ENCODE measurements at places on chromosomes 7 and 10.
A peak's percentile ranks its signal among the peaks of the same experiment; 100 is the strongest.

- no peak for DNase-seq
These were observed 200.1 kb upstream of the PRKCQ start for GRCh38 chr10:6780008-6780677.

DNA sequence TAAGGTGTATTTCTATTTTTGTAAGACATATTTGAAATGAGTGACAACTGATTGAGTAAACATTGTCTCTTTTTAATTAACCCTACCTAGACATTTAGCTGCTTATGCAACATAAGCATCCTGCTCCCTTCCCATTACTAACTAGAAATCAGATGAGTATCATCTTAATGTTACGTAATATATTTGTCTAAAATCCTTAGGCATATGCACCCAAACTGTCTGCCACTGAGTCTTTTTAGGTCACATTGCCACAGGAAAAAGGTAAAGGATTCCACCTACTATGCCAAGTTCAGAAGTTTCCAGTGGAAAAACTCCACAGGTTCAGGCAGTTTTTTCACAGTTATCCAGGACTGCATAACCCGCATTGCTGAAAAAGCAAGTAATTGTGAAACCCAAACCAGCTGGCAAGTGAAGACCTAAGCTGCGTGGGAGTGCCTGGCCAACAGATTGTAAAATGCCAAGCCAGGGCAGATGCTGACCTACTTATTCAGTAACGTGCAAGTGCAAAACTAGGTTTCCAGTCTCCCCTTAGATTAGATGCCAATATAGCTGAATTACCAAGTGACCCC is 983.7 kb downstream of the GATA3 start:
- DNase-seq, result no peak

GRCh38 chr10:60560451-60560850 is 170.8 kb upstream of the ANK3 start:
- DNase-seq, result no peak

DNA sequence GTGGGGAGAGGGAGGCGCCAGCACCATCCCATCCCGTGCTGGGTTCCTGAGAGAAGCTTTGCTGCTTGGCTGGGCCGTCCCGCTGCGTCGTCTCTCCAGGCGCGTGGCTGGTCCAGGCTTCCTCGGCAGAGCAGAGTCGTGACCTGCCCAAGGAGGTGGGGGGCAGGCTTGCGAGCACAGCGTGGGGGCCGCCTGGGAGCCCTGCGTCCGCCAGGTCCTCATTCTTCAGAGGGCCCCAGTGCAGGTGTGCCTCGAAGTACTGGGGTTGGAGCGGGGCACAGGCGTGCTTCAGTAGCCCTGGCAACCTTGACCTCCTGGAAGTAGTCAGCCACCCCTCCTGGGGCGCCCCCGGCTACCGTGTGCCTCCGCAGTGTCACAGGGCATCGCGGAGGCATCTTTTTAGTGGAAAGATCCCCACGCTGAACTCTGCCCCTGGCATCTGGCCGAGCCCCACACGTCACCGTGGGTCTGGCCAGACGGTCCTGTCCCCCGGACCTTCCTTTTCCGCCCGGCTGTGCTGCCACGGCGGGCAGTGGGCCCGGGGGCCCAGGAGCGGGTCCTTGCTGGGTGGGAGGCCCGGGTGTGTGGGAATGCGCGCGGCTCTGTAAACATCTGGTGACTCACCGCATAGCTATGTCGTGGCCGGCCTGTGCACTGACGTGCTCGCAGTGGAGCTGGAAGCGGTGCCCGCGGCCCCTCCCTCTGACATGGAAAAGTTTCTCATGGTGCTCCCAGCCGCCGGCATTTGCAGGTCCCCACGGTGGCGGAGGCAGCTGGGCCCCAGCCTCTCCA is 6.4 kb downstream of the MAFK start:
- DNase-seq, result no peak

GRCh38 chr7:159078193-159078910 is 66.3 kb downstream of the VIPR2 start:
- no peak for DNase-seq

GRCh38 chr10:96856317-96856716 is 24.2 kb downstream of the LCOR start:
- DNase-seq, result no peak

- DNase-seq, result no peak
These were observed 71.7 kb downstream of the GNAT3 start for GRCh38 chr7:80439894-80440821.

DNA sequence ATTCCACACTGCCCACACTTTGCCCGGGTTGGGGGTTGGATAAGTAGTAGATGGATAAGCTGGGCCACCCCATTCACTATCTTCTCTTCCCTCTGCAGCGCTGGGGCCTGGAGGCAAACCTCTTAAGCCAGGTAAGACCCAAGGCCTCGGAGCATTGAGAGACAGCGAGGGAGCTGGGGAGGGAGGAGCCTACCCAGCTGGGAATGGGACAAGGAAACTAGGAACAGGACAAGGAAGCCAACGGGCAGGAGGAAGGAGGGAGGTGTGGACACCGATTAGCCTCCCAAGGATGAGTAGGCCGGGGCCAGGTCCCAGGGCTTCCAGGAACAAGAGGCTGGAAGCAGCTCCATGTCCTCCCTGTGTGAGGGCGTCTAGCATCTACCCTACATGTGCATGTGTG is 9.6 kb downstream of the ELN start:
- no peak for DNase-seq

GRCh38 chr7:45122975-45123860 is 11.7 kb upstream of the TBRG4 start:
- no peak for DNase-seq

- no peak for DNase-seq
These were observed 74.7 kb downstream of the CXCL12 start for GRCh38 chr10:44309939-44310761.

DNA sequence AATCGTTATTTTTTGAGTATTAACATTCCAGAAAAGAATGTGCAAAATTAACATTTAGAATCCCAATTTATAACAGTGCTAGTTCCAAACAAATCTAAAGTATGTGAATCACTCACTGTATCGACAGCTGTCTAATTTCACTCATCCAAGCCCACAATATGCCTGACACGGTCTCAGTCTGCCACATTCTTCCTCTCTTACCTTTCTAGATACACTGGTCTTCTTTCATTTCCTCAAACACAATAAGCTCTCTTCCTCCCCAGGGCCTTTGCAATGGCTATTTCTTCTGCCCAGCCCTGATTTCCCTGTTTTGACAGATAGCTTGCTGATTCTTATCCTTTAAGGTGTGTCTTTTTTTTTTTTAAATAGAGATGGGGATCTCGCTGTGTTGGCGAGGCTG is 48.8 kb downstream of the UBE2H start:
- DNase-seq, result no peak

GRCh38 chr10:94150541-94151184 is 156.9 kb downstream of the PLCE1 start:
- no peak for DNase-seq

DNA sequence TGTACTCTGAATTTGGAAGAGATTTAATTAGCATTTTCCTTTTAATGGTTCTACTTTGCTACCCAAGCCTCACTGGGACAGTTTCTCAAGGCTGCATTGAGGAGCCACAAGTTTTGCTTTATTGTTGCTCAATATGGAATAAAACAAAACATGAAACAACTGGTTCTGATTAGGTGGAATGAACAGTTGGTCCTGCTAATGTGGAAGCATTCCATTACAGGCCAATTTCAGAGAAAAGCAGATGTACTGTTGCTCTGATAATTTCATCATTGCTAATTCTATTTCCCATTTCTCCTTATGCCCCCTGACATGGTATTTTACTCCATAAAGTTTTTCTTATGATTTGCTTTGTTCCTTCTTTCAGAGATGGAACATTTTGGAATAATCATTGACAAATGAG is 66.0 kb upstream of the PAPSS2 start:
- DNase-seq, result no peak

DNA sequence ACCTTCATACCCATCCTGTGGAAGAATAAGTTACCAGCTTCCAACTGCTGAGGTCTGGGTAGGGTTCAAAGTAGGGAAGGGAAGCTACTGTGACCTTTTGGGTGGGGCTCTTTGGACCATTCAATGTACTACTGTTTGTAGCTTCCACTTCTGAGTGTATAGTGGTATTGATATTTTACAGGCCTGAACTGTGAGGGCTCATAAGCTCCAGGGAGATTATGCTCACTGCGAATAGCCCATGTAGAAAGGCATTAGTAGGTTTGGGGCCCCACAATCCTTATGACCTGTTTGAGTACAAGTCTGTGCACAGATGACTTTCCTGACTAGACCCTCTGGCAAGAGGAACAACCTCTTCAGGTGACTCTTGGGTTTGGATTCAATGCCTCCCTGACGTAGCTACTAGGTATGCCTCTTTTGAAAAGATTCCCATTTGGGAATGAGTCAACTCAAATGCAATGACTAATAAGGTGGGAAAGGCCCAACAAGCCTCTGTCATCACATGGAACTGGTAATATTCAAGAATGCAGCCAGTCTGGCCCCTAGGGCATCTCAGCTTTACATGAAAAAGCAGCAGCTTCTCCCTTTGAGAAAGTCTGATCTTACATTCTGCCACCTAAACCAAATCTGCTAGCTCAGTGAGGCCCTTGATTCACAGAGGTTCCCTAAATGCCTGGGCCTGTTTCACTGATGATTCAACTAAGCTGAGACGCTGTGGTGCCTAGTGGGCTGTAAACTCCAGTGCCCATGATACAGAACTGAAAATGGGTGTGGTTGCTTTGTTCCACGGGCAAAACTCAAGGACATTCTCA is 79.8 kb downstream of the ABI1 start:
- DNase-seq, result no peak

GRCh38 chr7:95066737-95067530 is 159.5 kb downstream of the PPP1R9A start:
- DNase-seq, result no peak

DNA sequence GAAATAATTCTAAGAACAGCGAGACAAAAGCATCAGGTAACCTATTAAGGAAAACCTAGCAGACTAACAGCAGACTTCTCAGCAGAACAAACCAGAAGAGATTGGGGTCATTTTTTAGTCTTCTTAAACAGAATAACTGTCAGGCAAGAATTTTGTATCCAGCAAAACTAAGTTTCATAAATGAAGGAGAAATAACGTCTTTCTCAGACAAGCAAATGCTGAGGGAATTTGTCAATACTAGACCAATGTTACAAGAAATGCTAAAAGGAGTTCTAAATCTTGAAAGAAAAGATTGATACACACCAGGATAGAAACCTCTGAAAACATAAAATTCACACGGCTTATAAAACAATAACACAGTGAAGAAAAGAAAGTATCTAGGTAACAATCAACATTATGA is 22.6 kb downstream of the BICC1 start:
- no peak for DNase-seq

GRCh38 chr10:90847436-90847835 is 10.4 kb downstream of the HTR7 start:
- DNase-seq, result no peak

DNA sequence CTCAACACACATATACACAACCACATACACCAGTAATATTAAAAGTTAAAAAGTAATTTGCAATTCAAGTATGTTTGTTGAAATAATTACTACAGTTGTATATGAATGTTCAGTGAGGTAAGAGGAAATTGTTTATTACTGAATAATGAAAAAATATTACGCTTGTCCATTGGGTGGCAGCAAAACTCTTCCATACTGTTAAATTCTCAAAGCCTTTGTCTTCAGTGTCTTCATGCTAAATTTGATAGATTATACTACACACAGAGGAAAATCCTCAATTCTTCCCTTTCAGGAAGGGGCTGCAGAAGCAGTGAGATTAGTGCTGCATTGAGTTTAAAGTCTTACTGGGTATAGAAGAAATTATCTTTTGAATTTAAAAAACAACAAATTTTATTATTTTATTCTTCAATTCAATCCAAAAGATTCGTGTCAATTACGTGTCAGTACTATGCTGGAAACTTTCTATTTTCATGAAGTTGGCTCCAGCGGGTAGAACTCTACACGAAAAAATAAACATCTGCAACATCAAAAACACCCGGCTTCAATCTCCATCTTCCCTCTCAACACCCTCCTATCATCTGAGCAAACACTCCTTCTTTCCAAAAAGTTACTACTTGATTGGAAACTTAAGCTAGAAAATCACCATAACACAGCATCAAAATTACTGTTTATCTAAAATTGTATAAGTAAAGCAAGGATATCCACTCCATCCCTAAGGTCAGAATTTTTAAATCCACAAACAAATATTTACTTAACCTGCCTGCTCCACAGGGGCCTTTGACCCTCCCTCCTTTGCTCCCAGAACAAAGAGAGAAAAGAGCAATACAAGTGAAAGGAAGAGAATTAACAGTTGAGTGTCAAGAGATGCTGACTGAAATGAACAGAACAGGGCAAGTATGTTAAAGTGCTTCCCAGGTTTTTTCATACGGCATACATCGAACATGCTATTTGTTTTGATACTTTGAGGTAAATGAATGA is 37.0 kb upstream of the TES start:
- peak; percentile 69 for DNase-seq

- DNase-seq, result no peak
These were observed at the start of gene GIMAP7 for GRCh38 chr7:150514748-150515222. TSS of gene GIMAP7 (plus strand) at chr7:150514872. CDS start at chr7:150519975, 5,103 bp downstream.

- DNase-seq, result no peak
These were observed 92.0 kb downstream of the SFMBT2 start for GRCh38 chr10:7318836-7319235.

DNA sequence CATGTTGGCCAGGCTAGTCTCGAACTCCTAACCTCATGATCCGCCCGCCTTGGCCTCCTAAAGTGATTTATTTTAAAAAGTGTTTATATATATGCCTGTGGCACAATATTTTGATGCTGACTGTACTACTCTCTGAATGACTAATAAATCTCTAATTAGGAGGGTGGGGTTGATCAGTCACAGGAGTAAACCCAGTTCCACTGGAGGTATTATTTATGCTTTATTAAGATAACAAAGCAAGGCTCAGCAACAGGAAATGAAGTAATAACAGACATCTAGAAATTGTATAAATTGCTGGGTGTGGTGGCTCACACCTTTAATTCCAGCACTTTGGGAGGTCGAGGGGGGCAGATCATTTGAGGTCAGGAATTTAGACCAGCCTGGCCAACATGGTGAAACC is 26.0 kb upstream of the MCU start:
- DNase-seq, result no peak

DNA sequence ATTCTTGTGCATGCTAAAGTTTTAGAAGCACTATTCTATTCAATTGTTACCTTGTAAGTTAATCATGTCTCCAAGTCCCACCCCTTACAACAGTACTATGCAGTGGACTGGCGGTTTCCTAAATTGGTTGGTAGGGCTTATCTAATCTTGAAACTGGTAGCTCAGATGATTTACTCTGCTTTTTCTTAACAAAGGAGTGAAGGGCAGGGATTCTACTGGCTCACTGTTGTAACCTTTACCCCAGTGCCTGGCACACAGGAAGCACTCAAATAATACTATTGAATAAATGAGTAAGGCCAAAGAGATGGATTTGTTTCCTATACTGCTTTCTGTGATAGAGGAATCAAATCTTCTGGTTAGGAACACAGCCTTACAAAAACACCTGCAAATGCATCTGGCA is 46.0 kb upstream of the CYCS start:
- no peak for DNase-seq

GRCh38 chr10:10800961-10801360 is 216.7 kb upstream of the CELF2 start:
- no peak for DNase-seq

DNA sequence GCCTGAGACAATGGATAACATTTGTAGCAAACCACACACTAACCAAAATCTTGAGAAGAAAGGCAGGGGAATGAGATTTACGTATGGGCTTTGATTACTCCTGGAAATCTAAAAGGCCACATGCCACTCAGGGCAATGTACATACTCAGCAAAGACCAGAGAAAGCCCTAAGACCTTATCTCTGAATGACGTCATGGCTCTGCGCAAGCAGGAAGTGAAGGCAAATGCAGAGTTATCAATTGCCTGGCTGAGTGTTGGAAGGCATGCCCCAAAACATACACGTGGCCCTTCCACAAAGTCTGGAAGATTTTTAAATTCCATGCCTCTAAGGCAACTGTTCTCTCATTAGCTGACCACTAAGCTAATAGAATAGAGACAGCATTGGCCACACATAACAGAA is 90.9 kb upstream of the NRBF2 start:
- DNase-seq, result no peak

Data from DMS79 treated with DMSO at 0.1 percent for 48 hours (cell line).